Muscle of leg (tissue), 16 donors: ENCODE measurements at places on chromosomes 2 and 18. TPM values are rescaled to one million over a fixed set of nuclear protein-coding genes. Genes with fewer than 3 reads are reported as not detected.

The FEV gene
- polyA plus RNA-seq: 0.16 TPM

The RGPD3 gene
- 0.06 TPM for polyA plus RNA-seq

The CYP27A1 gene
- 23.5 TPM for polyA plus RNA-seq

The NAT8 gene
- polyA plus RNA-seq: 0.29 TPM

The GKN2 gene
- polyA plus RNA-seq: not detected

The REEP1 gene
- polyA plus RNA-seq: 57.4 TPM

The C2orf80 gene
- polyA plus RNA-seq: not detected

The GALNT5 gene
- polyA plus RNA-seq: 4.7 TPM

The FER1L5 gene
- polyA plus RNA-seq: 0.17 TPM

The SLC8A1 gene
- 8.3 TPM for polyA plus RNA-seq

The MOGAT1 gene
- polyA plus RNA-seq: not detected

- peak; percentile 54 for DNase-seq
These were observed 51.8 kb downstream of the MERTK start for GRCh38 chr2:111950236-111950635.

DNA sequence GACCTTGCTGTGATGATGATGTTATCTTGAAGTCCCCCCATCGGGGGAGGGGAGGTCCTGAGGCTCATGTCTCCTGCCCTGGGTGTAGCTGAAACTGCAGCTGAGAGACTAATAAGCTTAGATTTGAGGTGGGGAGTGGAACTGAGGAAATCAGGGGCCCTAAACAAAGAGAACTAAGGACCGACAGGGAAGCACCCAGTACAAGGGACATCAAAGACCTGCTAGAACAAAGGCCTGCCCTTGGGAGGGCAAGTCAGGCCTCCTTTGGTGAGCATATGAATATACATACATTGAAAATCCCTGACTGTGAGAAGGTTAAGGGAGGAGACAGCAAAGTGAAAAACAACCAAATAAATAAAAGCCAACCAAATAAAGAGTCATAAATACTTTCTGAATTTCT is 1132.5 kb upstream of the CELF4 start:
- no peak for DNase-seq

- no peak for DNase-seq
These were observed 60.3 kb upstream of the THUMPD2 start for GRCh38 chr2:39839261-39839848.

DNA sequence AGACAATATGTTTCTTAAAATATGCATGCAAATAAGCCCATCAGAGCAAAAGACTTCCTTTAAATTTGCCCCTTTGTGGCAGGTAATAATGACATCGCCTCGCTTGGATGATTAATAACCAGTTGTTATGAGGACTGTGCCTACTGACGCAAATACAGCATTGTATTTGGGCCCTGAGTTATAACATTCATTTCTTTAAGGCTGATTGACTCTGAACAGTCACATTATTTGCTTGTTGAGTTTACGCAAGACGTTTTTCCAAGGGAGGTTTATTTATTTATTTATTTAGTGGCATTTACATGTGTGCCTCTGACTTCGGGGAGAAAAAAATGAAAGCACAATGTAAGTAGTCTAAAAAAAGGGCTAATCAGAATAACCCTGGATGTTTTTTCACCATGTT is 88.3 kb downstream of the SLC8A1 start:
- peak; percentile 26 for DNase-seq

DNA sequence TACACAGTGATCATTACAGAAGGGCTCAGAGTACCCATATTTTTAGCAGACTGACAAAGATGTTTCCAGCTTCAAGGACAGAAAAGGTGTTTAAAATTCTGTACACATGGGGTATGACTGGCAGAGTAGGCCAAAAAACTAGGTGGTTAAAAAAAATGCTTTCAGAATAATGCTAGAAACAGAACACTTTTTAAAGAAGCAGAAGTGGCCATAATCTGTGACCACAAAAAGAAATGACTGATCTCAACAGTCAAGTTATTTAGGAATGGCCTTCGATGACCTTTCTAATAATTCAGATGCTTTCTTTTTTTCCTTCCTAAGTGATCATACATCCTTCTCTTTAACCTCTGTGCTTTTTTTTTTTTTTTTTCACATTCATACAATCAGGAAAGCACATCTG is 4.1 kb upstream of the AQP4 start:
- no peak for DNase-seq

DNA sequence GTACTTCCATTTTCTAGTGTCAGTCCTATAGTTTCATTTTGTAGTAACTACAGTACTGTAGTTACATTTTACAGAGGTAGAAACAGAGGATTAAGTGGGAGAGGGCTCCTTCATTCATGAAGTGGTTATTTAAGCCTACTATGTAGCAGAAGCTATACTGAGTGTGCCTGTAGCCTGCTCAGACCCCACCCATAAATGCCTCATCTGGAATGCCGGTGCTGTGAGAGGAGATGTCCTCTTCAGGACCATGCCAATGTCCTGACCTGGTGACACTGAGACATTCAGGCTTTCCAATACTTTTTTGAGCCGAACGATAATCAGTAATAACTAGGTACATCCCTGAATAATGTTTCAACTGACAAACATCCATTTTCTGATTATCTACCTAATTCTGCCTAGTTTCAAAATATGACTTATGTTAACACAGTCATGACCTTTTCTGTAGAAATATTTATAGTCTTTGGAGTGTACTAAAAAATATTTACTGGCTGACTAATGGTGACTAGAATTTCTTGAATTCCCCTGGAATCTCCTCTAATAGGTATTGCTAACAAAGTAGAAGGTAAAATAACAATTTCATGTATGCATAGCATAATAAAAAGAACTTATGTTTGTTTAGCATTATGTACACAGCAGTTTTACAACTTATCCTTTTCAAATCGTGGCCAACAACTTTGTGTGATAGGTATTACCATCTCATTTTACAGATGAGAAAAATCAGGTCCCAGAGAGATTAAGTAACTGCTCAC is 10.2 kb upstream of the ARHGAP28 start:
- DNase-seq: no peak

DNA sequence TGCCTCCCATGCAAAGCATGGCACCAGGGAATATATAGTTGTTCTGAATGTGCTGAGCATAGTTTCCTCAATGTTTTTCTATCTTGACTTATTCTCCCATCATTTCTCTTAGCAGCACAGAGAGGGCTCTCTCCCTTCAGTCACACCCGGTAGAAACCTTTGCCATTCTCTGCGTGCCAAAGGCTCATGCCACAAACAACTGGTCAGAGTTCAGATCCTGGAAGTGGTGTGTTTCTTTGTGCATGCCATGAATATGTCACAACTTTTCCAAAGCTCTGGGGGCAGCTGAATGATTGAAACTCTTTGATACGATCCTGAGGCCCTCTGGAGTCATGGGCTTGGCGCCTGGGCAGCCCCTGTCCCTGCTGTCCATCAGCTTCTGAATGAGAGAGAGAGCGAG is 28.0 kb upstream of the EDAR start:
- no peak for DNase-seq

- DNase-seq: no peak
These were observed 17.2 kb downstream of the SESTD1 start for GRCh38 chr2:179247318-179248023.

GRCh38 chr2:60347781-60348180 is 205.7 kb downstream of the BCL11A start:
- no peak for DNase-seq

DNA sequence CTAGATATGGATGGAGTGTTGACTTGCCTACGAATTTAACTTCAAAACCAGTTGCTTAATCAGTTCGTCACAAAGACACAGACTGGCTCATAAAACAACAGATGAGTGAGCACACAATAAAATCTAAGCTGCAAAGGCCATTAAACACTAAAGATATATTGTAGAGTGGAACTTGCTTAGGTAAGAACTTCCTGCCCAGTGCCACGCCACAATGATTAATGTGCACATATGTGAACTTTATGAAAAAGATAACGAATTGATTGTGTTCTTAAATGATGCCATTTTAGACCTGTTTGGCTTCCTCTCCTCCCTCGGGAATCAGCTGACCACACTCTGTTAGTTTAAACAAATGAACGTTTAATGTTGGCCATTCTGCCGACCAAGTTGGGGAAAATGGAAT is 2031.3 kb upstream of the CELF4 start:
- DNase-seq: no peak

GRCh38 chr2:110748489-110748867 is 16.1 kb downstream of the ACOXL start:
- no peak for DNase-seq

- DNase-seq: no peak
These were observed 563.7 kb downstream of the ARHGAP15 start for GRCh38 chr2:143692967-143693366.

- DNase-seq: peak; percentile 65
These were observed 1.2 kb downstream of the TGOLN2 start for GRCh38 chr2:85326406-85327159.

DNA sequence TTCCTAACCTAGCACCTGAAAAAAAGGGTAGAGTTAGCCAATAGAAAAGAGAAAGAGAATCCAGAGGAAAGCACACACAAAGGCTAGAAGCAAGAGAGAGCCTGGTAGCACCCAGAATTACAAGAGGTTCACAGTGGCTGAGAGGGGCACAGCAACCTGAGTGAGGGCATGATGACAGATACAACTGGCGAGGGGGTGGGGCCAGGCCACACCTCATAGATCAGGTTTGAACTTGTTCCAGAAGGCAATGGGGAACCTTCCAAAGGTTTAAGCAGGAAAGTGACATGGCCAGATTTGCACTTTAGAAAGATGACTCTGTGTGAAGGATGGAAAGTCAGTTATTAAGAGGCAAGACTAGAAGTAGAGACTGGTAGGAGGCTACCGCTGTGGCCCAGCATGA is 148.0 kb downstream of the TTC32 start:
- no peak for DNase-seq
